ENCODE measurements at places on chromosomes 12 and 14.

DNA sequence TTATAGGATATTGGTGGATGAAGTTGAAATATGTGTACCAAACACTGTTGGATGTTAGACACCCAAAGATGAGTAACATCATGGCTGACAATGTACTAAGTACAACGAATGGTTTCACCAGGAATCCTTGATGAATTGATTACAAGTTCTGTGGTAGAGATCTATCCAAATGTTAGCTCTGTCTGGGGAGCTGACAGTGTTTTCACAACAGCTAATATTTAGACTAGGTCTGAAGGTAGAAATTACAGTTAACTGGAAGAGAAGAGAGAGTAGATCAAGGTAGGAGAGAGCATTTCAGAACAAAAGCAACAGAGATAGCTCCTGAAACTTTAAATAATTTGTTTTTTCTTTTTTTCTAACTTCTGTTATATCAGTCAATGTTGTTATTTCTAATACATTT lies 44.9 kb downstream of the DERA start:
- no peak for ATAC-seq

GRCh38 chr14:89309670-89310177 lies 107.3 kb downstream of the FOXN3 start:
- no peak for ATAC-seq

DNA sequence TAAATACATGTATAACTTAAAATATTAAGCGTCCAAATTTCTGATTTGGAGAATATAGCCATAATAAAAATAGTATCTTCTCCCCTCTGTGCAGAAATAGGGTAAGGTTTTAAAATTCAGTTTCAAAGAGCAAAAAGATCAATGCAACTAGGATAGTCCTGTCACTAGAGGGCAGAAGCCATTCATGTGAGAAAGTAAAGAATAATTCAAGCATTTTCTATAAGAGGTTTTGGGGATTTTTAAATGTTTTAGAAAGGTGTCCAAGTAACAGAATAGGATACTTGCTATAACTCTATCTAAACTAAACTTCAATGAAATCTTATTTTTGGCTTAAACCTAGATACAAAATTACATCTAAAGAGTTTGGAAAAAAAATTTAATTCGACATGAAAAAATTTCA lies 50.3 kb downstream of the ADAMTS20 start:
- no peak for ATAC-seq

- no peak for ATAC-seq
Measured at GRCh38 chr12:31220633-31221550, 105.1 kb downstream of the SINHCAF start.

DNA sequence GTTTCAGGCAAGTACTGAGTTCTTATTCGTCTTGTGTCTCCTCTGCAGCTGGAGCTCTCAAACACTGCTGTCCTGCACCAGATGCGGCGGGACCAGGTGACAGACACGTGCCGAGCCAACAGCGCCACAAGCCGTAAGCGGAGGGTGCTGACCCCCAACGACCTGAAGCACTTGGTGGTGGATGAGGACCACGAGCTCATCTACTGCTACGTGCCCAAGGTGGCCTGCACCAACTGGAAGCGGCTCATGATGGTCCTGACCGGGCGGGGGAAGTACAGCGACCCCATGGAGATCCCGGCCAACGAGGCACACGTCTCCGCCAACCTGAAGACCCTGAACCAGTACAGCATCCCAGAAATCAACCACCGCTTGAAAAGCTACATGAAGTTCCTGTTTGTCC lies 201.2 kb downstream of the SLC41A2 start:
- ATAC-seq = no peak

DNA sequence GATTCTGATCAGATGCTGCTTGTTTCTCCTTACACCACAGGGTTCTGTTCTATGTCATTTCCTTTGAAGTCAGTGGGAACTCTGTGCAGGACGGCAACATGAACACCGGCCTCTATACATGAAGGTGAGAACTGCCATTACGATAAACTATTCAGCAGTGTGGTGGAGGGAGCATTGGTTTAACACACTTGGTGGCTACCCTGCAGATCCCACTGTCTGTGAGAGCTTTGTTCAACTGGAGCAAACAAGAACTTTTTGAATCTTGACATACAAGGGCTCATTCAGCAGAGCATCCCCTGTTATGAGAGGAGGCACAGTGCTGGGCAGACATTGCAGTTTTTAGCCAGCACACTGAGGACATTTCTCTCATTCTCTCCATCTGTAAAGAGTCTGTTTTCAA lies 10.7 kb upstream of the FRS2 start:
- ATAC-seq = no peak

GRCh38 chr14:65258391-65258790 lies 154.1 kb upstream of the FUT8 start:
- no peak for ATAC-seq

- no peak for ATAC-seq
Measured at GRCh38 chr14:104989236-104989950, 3.8 kb downstream of the CLBA1 start.
